ENCODE measurements at places on chromosomes 16 and 17.

DNA sequence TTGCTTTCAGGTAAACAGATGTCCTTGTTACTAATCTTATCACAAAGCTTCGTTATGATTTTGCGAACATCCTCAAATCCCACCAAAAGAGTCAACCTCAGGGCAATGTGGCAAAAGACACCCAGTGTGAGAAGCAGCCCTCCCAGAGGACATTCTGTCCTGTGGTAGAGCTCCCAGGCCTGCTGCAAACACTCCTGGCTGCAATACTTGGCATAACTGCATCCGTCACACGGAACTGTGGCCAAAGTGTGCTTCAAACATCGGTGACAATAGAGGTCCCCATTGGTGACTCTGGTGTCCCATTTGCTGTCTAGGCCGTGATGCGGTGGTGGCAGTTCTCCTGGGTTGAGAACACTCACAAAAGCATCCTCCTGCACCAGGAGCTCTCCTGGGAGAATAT lies 29.5 kb downstream of the SMYD4 start:
- DNase-seq, result no peak

- no peak for DNase-seq
These were observed 53.8 kb downstream of the COG7 start for GRCh38 chr16:23398987-23399805.

GRCh38 chr16:74296104-74296431 lies 546 bp upstream of the PSMD7 start:
- DNase-seq, result no peak

GRCh38 chr17:38881600-38882191 lies 11.8 kb downstream of the LASP1 start:
- peak; percentile 80 for DNase-seq

- no peak for DNase-seq
These were observed 3.1 kb downstream of the CHST5 start for GRCh38 chr16:75532791-75533190.
